Kidney epithelial cell (primary cell): ENCODE measurements at places on chromosomes 7 and 10. TPM values are rescaled to one million over a fixed set of nuclear protein-coding genes. Genes with fewer than 3 reads are reported as not detected.

- no peak for DNase-seq
Observed at GRCh38 chr10:88271761-88272543, 311.2 kb downstream of the RNLS start.

- no peak for DNase-seq
Observed at GRCh38 chr7:33101906-33102305, 7.3 kb downstream of the RP9 start.

DNA sequence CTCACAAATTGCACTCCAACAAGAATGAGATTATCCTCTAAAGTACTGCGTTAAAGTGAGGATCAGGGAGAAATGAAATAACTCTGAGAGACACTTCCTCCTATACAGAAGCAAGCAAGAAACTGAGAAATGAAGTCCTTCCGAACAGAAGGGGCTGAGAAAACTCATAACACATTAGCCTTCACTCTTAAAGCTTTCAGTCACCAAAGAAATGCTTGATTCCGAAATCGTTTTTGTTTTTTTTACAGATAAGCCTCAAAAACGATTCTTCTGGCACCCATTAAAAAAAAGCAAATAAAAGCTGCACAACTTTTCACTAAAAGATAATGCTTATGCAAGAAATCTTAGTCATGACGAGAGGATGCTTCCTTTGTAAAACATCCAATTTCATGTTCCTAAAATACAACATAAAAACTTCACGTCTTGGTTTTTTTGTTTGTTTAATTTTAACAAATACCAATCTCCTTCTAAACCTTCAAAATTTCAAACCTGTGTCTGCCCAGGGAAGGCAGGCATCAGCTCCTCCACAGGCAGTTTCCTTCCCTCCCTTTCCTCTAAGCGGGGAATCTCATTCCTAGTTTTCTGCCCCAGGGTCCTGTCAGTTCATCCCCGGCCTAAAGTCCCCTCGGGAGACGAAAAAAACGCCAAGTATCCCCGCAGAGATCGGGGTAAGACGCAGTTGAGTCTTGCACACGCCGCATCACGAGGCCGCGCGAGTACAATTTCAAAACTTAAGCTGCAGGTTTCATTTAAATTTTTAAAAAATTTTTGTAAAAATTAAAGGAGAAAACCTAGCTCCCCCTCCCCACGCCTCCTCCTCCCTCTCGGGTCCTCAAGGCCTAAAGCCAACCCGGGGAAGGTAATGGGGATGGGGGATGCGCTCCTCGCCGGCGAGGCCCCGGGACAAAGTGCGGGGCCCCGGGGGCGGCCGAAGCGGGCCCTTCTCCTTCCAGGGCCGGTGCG lies 1.1 kb downstream of the BAZ1B start:
- DNase-seq: no peak

GRCh38 chr10:7264313-7264756 lies 146.5 kb downstream of the SFMBT2 start:
- DNase-seq: no peak

GRCh38 chr10:110893559-110894179 lies 21.9 kb downstream of the PDCD4 start:
- no peak for DNase-seq

GRCh38 chr7:111223802-111224253 lies 132.9 kb downstream of the LRRN3 start:
- DNase-seq: no peak

DNA sequence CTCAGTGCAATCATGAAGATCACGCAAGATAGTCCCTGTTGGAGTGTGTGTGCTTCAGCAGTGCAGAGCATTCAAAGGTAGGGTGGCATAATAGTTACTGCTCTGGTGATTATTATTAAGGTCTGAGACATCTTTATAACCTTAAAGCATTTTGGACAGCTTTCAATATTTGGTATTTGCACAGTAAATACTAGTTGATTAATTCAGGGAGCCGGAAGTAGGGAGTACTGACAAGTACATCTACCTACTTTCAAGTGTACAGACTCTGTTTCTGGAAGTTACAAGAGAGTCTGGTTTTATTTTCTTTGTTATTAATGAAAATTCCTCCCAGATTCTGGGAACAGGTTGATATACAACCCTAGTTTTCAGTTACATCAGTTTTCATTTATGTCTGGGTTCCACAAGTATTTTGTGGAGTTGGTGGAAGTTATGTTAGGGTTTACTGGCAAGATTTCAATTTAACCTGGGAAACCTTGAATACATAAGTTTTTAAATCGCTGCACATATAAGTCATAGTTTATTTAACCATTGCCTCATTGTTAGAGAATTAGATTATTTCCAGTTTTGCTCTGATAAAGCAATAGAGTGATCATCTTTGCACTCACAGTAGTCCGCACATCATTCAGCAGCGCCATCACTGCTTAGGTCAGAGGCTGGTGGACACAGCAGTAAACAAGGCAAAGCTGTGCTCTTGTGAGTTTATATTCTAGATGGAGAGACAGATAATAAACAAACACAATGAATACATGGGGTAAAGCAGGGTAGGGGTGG lies 366.6 kb downstream of the REEP3 start:
- no peak for DNase-seq

DNA sequence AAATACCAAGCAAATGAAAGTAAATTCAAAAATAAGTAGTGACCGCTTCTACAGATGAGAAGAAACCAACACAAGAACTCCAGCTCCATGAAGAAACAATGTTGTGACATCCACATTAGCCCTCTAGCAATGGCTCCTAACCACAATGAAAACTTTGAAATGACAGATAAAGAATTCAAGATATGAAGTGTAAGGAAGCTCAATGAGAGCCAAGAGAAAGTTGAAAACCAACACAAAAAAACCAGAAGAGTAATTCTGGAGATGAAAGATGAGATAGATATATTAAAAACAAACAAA lies 68.2 kb upstream of the DDC start:
- DNase-seq: no peak

DNA sequence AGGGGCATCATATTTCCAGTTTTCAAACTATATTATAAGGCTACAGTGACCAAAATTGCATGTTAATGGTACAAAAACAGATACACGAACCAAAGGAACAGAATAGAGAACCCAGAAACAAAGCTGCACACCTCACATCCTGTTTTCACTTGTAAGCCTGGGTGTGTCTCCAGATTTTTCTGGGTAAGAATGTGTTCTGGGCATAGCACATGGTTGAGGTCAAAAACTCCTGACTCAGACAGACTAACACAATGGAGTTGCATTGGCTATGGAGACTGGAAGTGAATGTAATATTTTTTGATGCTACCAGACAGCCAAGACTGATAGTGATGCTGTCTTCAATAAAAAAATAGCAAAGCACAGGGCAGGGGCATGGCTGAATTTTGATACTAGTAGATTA lies 1175.2 kb downstream of the NXPH1 start:
- no peak for DNase-seq

GRCh38 chr7:150324373-150324961 lies 1.1 kb upstream of the ACTR3C start:
- DNase-seq: no peak

DNA sequence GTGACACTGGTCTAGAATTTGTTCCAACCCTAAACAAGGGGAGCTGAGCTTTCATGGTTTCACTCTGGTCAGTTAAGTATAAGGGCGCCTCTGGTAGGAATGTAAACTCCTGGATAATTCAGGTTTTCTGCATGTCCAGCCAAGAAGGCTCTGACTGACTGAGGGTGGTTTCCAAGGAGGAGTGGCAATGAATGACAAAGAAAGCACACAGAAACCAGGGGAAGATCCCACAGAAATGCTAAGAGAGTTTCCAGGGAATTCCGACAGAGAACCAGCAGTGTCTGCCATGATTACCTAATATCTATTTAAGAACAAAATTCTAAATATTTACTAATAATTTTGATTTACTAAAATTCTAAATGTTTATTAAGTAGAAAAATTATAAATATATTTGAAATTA lies 27.3 kb upstream of the NRG3 start:
- no peak for DNase-seq

Gene ANKRD30A
- not detected in 2 replicates for total RNA-seq

Gene HTR5A
- total RNA-seq: not detected in 2 replicates

Gene UNC5B
- 26.9 and 27.5 TPM in 2 replicates for total RNA-seq

Gene GIMAP4
- 0.13 TPM in 1 of 2 replicates, not detected in the other for total RNA-seq

Gene GPR85
- 0.42 TPM in 1 of 2 replicates, not detected in the other for total RNA-seq
